ENCODE measurements at places on chromosomes 2 and 18.
A peak's percentile ranks its signal among the peaks of the same experiment; 100 is the strongest.

GRCh38 chr2:100744589-100744988, 75.3 kb upstream of the NPAS2 start:
- no peak for DNase-seq

GRCh38 chr2:229339618-229340017, 68.5 kb upstream of the PID1 start:
- no peak for DNase-seq

GRCh38 chr18:23885750-23886149, 128.8 kb upstream of the TTC39C start:
- DNase-seq: no peak

GRCh38 chr2:45458909-45459563, 152.0 kb downstream of the SRBD1 start:
- peak; percentile 37 for DNase-seq

GRCh38 chr2:202122163-202122540, 49.1 kb downstream of the KIAA2012 start:
- DNase-seq: no peak

DNA sequence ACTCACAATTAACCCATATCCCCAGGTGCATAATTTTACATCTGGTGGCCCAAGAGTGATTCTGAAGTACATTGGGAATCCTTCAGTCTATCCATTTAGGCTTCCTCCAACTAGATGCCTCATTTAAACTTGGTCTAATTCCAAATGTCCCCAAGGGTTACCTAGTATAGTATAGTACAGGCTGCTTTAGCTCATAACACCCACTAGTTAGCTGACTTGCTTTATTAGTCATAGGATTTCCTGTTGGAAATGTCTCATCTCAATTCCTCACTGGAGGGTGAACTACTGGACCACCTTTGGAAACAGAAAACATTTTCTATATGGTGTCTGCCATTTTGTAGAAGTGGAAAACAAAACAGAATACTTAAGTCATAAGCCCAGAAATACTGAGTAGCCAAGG, 202.5 kb upstream of the SESTD1 start:
- no peak for DNase-seq

DNA sequence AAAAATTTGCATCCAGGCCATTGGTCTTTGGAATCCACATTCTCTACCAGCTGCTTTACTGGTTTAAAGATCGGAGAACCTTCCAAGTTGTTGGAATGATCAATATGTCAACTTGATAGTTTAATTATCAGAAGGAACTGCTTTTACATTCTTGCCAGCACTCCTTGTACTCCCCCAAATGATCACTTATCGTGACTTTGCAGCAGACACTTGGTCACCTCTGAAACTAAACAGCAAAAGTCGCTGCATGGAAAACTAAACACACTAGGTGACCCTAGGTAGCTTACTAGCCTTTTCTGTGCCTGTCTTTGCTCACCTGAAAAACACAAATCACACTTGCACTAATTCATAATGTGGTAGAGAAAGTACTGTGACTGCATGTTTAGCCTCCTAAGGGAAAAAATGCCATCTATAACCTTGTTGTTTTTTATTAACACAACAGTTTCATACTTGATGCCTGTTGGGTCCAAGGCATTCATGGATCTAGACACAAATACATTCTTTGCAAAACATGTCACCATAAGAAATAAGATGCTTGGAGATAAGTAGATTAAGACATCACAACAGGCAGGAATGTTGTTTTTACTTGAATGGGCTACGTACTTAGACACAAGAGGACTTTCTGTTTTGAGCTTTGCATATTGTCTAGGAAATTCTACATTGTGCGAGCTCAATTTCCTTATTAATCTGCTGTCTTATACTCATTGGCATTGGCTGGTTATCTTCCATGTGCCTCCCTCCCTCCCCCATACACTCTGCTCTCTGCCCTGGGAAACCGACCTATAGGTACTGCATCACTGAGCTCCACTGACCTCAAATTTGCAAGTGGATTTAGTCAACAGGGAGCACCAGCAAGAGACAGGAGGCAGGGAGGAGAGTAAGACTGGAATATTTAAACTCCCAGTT, 219.1 kb upstream of the STK17B start:
- no peak for DNase-seq

GRCh38 chr2:201447086-201447485, 4.2 kb downstream of the TRAK2 start:
- no peak for DNase-seq

GRCh38 chr2:149991576-149991975, 404.0 kb upstream of the MMADHC start:
- DNase-seq: no peak

DNA sequence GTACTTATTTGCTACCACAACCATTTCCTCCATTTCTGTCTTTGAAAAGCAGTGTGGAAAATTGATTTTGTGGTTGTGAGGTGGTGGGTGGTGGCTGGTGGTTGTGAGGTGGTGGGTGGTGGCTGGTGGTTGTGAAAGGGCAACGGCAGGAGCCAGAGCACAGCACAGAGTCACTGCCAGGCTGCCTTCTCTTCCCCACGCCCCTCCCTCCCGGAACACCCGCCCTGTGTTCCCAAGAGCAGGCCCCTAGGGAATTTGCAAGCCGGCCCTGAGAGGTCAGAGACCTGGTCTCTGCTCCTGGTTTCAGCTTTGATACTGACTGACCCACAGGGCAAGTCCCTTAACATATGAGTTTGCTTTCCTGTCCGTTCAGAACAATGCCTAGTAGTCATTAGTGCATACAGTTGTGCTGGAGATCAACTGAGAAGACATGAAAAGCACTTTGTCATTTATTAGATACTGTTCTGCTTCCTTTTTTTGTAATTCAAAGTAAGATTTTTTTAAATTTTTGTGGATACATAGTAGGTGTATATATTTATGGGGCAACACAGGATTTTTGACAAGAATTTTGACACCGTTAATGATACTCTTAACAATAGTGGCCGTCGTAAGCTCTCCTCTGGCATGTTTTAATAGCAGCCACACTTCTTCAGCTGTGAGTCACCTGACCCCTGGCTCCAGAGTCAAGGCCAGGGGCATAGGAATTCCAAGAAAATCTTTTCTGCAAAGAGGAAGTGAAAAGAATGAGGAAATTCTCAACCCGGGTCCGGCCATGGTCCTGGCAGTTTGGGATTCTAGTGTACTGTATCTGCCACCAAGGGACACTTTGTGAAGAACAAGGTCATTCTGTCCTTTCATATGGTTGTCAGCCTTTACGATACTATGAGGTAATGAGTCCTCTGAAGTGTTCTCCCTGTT, 53.2 kb downstream of the ITGA6 start:
- no peak for DNase-seq

- DNase-seq: no peak
These were observed 37.4 kb downstream of the TTC32 start for GRCh38 chr2:19864381-19864780.

DNA sequence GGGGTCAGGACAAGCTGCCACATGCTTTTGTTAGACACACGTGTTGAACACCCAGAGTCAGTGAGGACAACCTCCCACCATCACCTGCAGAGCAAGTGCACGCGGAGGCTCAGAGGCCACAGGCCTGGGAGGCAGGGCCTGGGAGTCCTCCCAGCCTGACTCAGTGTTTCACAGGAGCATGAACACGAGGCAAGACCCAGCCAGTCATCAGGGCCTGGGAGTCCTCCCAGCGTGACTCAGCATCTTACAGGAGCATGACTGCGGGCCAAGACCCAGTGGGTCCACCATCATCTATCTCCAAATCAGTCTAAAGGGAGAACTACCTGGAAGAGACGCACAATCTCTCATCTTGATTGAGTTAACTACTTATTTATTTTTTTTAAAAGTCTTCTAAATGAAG, 112.6 kb upstream of the PXDN start:
- no peak for DNase-seq

GRCh38 chr2:14737201-14737600, 104.7 kb downstream of the LRATD1 start:
- no peak for DNase-seq

DNA sequence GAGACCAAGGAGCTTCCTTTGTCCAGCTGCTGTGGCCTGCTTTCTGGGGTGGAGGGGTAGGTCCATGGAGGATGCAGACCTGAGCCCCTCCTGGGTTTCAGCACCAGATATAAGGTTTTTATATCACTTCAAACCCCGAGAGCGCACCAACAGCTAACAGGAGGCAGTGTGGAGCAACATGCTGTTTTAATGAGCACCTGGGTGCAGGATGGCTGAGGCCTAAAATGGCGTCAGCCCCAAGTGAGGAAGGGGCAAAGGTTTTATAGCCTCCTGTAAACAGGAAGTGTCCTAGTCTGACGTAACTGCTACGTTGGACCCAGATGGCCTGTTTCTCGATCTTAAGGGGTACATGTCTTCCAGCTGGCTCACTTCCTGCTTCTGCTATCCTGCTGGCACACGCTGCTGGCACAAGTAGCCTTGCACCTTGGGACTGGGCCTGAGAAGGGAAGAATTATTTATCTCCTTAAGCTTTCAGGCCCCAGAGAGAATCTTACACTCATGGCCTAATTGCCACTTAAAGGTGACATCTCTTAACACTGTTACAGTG, 11.4 kb upstream of the REG1B start:
- DNase-seq: no peak

DNA sequence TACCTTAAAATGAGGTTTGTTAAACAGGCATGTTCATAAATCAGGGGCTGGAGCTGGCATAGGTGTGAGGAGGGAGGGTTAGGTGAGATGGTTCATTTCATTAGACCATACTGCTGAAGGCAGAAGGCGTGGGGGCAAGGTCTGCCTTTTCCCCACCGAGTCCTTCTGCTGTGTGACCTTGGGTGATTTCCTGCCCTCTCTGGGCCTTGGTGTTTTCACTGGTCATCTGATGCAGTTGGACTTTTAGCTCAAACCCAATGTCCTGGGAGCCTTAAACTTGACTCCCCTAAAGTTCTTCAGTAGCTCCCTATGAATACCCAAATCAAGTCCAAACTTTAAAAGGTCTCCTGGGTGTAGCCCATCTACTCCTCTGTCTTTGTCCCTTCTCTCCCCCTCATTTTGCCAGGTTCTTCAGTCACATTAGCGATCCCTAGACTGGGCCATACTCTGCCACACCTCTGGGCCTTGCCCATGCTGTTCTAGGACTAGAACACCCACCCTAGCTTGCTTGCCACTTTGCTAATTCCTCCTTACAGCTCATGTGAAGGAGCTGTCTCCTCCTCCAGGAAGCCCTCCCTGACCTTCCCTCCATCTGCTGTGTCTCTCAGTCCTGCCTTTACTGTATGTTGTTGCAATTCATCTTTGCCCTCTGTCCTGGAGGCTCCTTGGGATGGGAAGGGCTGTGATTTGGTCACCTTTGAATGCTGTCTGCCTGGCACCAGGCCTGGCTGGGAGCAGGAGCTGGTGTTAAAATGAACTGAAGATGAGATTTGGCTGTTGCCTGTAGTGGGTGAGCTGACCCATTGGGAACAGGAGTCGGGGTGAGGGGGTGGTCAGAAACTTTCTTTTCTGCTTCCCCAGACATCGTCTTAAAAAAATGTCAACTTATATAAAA, 85.4 kb upstream of the HS6ST1 start:
- no peak for DNase-seq

GRCh38 chr18:32086881-32087280, 4.8 kb upstream of the RNF138 start:
- no peak for DNase-seq

- no peak for DNase-seq
These were observed 26.2 kb upstream of the MBOAT2 start for GRCh38 chr2:9029721-9030120.

DNA sequence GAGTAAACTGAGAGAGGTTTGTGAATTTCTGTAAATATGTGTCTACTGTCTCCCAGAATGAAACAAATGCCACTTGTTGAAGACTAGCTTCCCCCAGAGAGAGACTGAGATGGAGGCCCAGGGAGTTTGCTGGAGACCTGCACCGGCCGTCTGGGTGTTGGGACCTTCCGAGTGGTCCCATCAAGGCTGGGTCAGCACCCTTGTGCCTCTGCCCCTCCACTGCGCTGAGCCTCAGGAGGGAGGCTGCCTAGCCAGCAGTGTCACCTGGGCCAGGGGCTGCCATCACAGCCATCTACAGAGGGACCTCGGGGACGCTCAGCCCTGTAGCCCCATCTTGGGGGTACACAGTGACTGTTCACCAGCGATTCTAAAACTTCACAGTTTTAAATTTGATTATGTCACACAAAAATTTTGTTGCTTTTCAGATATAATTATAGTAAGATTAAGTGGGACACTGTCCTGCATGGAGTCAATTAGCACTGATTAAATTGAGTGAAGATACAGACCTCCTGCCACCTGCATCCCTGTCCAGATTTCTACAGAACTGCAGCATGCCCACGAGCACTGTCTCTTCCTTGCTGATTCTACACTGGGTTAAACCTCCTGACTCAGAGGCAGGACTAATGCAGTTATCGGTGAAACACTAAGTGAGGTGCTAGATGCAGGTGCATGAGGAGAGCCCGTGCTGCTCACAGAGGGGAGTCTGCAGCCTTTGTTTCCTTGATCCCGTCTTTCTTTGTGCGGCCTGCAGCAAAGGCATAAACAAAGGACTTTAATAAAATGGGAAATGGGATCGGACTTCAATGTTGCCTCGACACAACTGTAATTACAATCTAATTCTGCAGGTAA, 50.5 kb downstream of the TMEM18 start:
- DNase-seq: no peak

DNA sequence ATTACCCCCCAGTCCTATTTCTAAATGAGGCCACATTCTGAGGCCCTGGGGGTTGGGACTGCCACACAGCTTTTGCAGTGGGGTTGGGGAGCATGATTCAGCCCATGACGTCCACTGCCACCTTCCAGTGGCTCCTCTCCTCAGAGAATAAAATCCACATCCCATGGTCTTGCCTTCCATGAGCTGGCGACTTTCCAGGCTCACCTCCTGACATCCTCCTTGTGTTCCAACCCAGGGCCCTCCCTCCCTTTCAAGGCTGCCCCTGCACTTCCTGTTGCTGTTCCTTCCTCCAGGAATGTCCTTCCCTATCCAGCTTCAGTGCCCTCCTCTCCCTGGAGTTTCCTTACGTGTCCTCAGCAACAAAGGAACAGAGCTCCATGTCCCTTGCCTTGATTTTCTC, 187.3 kb upstream of the ID2 start:
- DNase-seq: no peak

DNA sequence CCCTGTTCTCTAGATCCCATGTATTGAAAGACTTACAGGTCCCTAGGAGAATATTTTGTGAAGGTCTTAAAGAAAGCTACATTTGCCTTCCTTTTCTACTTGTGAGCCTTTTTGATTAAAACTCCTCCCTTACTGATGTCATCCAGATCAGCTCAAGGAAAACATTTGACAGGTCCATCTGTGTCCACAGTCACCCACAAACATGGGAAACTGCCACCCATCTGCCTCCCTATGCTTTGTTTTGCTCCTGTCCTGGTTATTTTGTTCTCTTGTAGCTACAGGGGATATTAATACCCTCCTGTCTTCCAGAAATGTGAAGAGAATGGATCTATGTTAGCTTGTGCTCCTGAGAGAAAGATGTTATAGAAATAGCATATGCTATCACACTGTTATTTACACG, 203.6 kb upstream of the GALNT5 start:
- no peak for DNase-seq

- DNase-seq: no peak
These were observed 420.8 kb upstream of the SPHKAP start for GRCh38 chr2:228602288-228602687.

- no peak for DNase-seq
These were observed 28.6 kb downstream of the SH3RF3 start for GRCh38 chr2:109157563-109158105.
